ENCODE measurements at places on chromosomes 7 and 10. TPM values are rescaled to one million over a fixed set of nuclear protein-coding genes. Genes with fewer than 3 reads are reported as not detected.

Gene IFIT1
- polyA plus RNA-seq, result 15.0 TPM

Gene FANK1
- polyA plus RNA-seq, result 10.1 TPM

Gene TUBAL3
- polyA plus RNA-seq, result not detected

Gene SDK1
- polyA plus RNA-seq, result 6.8 TPM

Gene CFAP43
- 14.1 TPM for polyA plus RNA-seq

Gene HTR5A
- not detected for polyA plus RNA-seq

Gene LIPM
- not detected for polyA plus RNA-seq

Gene FAM3C
- 119 TPM for polyA plus RNA-seq

Gene SPOCK2
- polyA plus RNA-seq, result 163 TPM

Gene HOXA6
- 27.1 TPM for polyA plus RNA-seq

Gene CPXM2
- 4.6 TPM for polyA plus RNA-seq

Gene AMZ1
- 0.12 TPM for polyA plus RNA-seq

Gene SFRP4
- 4.2 TPM for polyA plus RNA-seq

Gene C10orf53
- not detected for polyA plus RNA-seq

- peak; percentile 54 for DNase-seq
These were observed 12.4 kb upstream of the HUS1 start for GRCh38 chr7:47991741-47992311.

- DNase-seq, result peak; percentile 64
These were observed 110.5 kb downstream of the C10orf105 start for GRCh38 chr10:71608819-71609768.

DNA sequence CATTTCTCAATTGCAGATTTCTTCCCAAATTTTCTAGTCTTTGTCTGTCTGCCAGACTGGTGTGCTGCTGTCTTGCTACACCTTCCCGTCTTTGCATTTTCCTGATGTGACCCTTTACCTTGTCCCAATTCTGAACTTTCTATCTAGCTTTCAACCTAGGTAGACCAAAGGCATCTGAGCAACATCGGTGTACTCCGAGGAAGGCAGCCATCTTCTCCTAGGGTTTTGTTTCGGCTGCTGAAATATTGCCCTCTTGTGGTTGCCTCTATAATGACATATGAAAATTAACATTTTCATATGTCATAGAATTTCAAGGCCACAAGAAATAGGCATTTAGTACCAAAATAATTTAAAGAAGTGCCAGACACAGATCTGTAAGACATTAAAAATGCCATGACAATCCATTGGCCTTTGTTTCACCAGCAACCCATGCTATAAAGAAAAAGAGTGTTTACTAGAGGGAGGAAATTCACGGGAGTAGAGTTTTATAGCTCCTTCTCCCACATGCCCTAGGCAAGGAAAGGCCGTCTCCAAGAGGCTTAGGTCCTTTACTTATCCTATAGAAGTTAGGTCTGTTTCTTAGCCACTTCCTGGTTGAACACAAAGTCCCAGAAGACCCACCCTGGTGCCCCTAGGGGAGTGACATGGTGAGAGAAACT, 23.4 kb downstream of the OR9A2 start:
- DNase-seq, result no peak

DNA sequence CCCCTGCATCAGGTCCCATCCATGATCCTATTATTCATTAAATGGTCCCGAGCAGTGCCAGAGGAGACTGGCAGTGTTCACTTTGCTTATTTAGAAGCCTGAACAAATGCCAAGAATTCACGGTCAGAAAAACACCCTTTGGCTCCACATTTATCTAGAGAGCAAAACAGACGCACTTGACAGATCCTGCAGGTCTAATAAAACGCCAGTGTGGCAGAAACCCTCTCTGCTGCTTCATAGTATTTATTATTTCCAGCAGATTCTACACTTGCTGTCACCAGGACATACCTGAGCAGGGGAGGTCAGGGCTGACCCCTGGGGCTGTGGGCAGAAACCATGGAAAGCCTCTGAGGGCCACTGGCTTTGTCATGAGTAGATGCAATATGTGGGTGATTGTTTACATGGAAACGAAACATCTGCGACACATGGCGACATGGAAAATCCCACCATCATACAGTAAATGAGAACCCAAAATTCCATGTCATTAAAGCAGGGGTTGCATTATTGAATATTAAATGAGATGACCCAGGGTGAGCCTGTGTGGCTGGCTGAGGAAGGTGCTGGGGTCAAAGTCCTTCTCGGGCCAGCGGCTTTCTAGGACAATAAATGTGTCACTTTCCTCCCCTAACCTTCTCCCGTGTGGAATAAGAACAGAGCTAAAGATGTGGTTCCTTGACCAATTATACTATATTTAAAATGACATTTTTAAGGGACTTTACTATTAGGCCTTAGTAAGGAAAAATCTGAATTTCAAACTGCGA, 205.9 kb upstream of the SVIL start:
- no peak for DNase-seq

GRCh38 chr7:148348466-148348865, 242.1 kb upstream of the C7orf33 start:
- no peak for DNase-seq

GRCh38 chr10:62852961-62853702, 37.0 kb upstream of the EGR2 start:
- DNase-seq, result no peak

DNA sequence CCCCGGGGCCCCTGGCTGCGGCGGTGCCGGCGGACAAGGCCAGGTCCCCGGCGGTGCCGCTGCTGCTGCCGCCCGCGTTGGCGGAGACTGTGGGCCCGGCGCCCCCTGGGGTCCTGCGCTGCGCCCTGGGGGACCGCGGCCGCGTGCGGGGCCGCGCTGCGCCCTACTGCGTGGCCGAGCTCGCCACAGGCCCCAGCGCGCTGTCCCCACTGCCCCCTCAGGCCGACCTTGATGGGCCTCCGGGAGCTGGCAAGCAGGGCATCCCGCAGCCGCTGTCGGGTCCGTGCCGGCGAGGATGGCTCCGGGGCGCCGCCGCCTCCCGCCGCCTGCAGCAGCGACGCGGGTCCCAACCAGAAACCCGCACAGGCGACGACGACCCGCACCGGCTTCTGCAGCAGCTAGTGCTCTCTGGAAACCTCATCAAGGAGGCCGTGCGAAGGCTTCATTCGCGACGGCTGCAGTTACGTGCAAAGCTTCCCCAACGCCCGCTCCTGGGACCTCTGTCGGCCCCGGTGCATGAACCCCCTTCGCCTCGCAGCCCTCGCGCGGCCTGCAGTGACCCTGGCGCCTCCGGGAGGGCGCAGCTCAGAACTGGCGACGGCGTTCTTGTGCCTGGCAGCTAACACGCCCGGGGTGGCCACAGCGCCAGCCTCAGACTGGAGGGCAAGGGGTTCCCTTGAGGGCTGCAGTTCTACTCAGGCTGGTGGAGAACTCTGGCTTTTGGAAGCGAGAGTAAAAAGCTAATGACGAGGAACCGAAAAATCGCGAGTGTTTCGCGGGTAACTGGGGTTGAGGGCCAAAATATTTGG, 804 bp downstream of the FRAT1 start:
- DNase-seq, result no peak

DNA sequence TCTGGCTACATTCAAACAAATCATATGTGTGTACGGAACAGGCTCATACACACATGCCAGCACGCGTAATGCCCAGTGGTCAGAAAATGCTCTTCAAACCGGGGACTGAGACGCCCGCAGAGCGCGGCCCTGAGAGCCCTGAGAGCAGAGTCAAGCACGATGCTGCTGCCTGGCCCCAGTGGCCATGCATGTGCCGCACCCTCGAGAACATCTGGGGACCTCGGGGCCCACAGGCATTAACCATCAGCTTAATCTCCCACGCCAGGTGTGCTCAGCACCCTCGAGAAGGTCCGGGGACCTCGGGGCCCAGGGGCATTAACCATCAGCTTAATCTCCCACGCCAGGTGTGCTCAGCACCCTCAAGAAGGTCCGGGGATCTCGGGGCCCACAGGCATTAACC, 163.1 kb downstream of the PTPRN2 start:
- DNase-seq, result no peak

GRCh38 chr10:117710181-117710798, 167.7 kb downstream of the EMX2 start:
- DNase-seq, result no peak

DNA sequence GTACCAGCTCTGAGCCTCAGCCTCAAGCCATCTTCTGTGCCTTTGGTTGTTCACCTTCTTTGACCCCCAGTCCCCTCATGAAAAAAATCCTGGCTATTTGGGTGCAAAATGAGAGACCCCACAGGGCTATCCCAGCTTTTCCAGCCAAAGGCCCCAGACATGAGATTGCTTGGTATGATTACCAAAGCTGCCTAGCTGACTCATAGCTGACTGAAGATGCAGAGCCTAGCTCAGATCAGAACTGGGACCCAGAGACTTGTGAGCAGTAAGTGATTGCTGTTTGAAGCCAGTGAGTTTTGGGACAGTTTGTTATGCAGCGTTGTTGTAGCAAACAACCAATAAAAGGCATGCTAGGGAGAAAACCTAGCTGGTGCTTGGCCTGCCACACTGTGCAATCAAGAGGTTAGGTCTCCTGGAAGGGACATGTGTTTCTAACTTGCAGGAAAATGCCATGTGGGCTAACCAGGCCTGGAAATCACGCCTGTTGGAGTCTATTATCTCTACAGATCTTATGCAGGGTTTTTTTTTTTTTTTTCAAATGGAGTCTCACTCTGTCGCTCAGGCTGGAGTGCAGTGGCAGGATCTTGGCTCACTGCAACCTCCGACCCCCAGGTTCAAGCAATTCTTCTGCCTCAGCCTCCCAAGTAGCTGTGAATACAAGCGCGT, 48.0 kb upstream of the DAGLB start:
- no peak for DNase-seq

DNA sequence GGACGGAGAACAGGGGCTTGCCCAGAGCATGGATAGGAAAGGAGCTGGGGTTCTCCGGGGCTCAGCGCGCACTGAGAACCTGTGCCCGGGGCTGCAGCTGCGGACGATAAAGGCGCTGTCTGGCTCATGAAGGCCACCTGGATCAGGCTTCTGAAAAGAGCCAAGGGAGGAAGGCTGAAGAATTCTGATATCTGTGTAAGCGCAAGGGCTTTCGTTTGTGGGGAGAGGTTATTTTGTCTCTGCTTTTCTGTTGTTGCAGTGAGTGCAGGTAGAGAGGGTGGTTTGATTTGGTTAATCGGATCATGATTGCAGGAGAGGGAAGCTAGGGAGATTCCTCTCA, 250.5 kb downstream of the NSUN6 start:
- DNase-seq, result no peak

DNA sequence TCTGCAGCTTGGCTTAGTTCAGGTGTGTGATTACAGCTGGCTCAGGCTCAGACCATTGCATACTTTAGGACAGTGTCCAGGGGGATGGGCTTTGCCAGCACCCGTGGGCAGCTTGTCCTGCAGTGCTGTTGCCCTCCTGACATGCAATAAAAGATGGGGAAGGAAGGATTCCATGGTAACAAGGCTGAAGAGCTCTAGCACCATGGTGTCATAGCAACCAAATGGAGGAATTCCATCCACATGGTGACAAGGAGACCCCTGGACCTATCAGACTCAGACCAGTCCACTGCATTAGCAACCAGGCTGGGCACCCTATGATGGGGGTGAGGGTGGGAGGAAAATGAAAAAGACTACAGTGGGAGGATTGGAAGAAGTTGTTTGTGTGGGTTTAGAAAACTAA, 49.9 kb downstream of the SORCS3 start:
- no peak for DNase-seq

DNA sequence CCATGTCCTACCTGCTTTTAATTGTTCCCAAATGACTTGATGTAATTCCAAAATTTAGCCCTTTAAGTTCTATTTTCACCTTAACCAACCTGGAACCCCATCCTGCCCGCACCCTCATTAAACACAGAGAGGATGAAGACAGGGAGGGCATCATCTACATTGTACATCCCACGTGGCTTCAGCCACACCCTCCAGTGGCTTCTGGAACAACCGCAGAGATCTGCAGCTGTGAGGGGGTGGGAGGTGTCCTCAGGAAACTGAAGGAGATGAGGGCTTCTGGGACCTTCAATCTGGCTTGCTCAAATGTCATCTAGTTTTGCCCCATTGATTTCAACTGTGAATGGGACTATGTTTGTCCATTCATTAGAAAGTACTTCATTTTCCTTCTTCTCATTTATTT, 39.0 kb downstream of the AKR1B1 start:
- DNase-seq, result no peak

- DNase-seq, result no peak
These were observed 47.2 kb upstream of the RHEB start for GRCh38 chr7:151566897-151567320.

DNA sequence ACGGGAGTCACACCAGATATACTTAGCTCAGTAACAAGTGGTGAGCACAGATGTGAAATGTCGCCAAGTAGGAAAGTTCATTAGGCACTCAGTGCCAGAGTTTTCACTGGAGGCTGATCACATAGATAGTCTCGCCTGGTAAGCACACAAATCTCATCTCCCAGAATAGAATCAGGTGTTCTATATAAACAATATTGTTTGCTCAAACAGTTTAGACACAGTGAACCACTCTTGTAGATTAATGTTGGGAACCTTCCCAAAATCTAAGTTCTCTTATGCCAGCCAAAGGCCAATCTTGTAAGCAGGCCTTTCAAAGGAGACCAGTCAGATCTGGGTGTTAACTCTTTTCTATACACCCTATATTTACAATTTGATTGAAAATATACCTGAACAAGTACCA, 716.5 kb upstream of the GRM3 start:
- DNase-seq, result no peak

GRCh38 chr10:8102708-8103401, 48.4 kb downstream of the GATA3 start:
- no peak for DNase-seq

DNA sequence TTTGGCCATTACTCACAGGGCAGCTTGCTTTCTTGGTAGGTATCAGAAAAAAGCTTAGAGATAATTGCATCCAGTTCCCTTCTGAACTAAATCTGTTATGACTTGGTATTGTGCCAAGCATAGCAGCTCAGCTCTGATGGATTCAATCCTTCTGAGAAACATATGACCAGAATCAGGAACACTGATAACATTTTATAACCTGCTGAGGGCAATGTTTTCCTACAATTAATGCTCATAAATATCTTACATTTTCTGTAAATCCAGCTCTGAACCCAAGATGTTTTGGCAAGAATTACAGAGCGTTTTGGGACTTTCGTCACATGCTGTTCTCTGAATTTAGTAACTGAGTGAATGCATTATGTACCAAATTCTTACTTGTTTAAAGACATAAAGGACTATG, 167.8 kb downstream of the KIF20B start:
- peak; percentile 33 for DNase-seq

- no peak for DNase-seq
These were observed 30.4 kb downstream of the FAM53B start for GRCh38 chr10:124713679-124714255.

GRCh38 chr7:1724118-1724910, 54.2 kb downstream of the ELFN1 start:
- DNase-seq, result no peak

DNA sequence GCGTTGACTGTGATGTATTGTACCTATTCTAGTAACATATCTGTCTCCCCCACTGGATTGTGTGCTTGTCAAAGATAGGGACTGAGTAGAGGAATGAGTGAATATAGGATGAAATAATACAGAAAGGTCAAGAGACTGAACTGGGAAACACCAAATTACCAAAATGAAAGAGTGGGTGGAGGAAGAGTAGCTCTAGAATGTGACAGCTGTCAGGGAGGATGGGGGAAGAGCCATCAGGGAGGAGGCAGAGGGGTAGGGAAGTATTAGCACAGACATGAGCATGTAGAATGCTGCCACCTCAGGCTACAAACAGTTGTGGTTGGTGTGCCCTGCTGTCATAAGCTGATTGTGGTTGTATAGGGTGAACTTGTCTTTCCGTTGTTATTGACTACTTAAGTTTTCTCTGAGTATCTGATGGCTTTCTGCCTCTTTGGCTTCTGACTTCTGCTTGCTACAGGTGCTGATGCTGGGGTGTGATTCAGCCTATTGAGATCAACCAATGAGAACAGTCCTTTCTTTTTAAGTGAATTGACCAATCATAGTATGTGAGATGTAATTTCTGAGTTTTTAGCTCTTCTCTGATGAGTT, 5.6 kb downstream of the CCSER2 start:
- DNase-seq, result no peak

GRCh38 chr10:84177541-84178141, 4.0 kb downstream of the GPR15LG start:
- no peak for DNase-seq
